Right lung (tissue), 10 donors: ENCODE measurements at places on chromosomes 13 and 19. TPM values are rescaled to one million over a fixed set of nuclear protein-coding genes. Genes with fewer than 3 reads are reported as not detected.

C5AR2 gene
- 0.38 TPM for polyA plus RNA-seq

DNA sequence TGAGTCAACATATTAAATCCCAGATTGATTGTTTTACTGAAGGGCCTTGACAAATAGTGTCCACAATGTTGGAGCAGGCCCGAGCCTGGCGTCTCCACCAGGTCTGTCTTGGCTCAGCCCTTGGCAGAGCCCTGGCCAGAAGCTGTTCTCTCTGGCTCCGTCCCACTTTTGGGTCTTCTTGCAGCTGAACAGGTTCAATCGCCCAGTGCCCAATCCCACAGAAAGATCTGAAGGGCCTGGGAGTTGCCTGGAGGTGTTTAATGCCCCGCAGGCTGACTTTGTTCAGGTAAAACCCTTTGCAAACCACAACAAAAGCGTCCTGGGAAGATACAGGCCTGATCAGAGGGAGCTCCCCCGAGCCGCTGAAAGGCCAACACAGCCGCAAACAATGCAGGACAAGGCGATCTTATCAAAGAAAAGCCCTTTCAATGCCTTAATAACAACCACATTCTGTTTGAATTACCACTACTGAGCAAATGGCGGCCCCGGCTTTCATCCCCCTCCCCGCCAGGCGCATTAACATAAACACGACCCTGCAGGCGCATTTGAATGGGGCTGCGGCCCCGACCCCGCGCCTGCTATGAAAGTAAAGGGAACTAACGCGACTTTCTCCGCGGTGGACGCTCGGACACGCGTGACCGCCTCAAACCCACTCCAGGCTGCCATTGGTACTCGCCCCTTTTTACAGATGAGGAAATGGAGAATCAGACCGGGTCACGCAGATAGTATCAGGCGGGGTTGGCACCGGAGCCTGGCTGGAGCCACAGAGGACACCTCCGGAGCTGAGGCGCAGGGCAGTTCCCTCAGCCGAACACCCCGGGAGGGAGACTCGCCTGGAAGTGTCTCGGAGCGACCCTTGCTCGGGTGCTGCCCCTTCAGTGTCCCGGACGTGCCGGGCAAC is 3.1 kb downstream of the CDX2 start:
- DNase-seq, result no peak

ZNF324 gene
- polyA plus RNA-seq, result 6.8 TPM

GRCh38 chr13:109656206-109656605 is 130.2 kb downstream of the IRS2 start:
- DNase-seq, result no peak

DNA sequence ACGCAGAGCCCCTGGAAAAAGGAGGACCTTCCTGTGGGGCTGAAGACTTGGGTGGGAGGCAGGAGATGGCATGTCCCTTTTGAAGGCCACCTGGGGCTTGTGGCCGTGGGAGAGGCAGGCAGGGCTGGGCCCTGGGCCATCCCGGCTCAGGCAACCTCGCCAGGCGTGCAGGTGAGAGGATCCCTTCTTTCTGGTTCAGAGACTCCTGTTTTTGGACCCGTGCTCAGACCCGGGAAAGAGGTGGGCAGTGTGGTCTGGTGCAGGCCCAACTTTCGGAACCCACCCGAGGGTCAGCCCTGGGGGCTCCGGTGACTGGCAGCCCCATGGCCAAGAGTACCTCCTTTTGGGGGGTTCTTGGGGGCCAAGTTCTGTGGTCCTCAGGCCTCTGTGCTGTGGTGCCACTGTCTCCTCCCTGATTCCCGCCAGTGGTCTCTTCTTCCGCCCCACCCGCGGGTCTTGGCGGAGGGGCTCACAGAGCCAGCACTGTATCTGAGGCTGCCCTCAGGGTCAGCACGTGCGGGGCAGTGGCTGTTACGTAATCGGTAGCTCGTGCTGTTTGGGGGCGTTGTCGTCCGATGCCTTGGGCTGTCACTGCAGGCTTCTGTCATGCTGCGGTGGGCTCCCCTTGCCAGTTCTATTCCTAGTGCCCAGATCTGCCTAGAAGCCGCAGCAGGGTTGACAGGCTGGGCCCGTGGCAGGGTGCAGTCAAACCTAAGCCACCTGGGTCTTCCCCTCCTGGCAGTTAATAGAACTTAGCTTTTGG is 42.7 kb downstream of the KDM4B start:
- DNase-seq, result no peak

DNA sequence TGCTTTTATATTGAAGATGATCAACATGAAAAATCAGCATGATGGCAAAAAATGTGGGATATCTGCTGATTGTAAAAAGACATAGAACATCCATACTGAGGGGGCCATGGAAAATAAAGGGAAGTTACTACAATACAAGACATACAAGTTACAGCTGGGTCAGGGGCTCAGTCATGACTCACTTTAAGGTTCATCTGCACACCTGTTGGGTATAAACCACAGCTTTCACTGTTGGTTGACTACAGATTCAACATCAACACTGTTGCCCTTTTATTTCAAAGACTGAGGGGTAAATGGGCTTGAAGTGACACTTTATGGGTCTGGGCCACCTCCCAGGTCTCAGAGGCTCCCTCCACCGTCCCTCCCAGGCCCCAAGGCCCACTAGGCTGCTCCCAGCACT is 98.1 kb upstream of the IRS2 start:
- DNase-seq, result no peak

DNA sequence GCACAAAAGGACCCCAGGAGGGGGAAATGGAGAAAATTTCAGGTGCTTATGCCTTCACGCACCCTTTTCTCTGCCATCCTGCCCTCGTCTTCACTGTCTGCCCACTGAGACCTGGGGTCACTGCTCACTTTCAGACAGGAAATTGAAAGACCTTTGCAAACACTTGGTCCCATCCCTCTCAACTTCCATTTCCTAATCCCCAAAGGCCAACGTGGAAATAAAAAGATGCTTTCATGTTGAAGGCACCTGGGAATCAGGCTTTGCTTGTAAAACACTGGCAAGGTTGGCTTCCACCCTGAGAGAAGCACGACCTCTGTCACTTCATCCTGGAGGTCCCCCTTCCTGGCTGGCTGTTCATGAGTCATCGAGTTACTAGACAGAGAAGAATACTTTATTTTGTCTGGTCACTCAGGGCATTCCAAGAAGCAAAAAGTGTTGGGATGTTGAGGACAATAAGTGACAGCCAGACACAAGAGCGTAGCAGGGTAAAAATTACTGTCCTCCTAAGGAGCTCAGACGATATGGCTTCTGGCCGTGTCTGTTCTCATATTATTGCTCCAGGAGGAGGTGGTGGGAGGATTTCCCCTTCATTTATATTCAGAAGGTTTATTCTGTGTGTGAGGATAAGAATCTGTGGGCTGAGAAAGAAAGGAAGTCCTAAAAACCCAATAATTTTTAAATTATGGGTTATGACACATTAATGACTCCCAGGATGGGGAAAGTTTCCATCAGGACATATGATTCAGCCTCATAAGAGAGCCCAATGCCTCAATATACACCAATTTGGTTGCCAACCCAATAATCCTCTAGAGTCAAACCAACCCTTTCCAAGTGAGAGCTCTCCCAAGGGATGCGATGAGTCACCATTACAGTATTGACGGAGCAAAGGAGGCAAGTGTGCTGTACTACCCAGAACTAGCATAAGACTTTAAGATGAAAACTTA is 409.0 kb downstream of the COG6 start:
- DNase-seq, result no peak

BEST2 gene
- 0.09 TPM for polyA plus RNA-seq

GRCh38 chr13:76210262-76210661 is 574.1 kb downstream of the LMO7 start:
- no peak for DNase-seq

DNA sequence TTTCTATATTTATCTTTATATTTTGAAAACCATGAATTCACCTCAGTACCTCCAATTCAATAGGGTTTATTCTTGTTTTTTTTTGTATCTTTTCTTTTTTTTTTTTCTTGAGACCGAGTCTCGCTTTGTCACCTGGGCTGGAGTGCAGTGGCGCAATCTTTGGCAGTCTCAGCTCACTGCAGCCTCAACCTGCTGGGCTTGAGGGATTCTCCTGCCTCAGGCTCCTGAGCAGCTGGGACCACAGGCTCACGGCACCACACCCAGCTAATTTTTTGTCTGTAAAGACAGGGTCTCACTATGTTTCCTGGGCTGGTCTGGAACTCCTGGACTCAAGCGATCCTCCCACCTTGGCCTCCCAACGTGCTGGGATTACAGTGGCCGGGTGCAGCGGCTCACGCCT is 23.1 kb upstream of the EVI5L start:
- DNase-seq, result no peak

- peak; percentile 12 for DNase-seq
Observed at GRCh38 chr13:22569811-22570210, 611.0 kb upstream of the SGCG start.

- no peak for DNase-seq
Observed at GRCh38 chr19:44957526-44957925, 2.3 kb downstream of the CLPTM1 start.

DNA sequence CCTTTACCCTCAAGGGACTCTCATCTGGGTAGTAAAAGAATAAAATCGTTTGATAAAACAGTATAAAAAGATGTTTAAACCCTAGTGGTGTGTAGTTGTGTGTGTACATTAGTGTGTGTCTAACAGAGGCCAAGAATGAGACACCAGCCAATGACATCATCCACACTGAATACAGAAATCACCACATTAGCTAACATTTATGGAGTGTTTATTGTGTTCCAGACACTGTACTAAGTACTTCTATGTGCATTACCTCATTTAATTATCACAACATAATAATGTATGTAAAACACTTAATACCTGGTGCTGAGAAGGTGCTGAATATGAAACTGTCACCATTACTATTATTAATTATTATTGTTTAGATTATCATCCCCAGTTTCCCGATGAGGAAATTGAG is 49.1 kb upstream of the UQCRFS1 start:
- no peak for DNase-seq
